ENCODE measurements at places on chromosomes 12 and 14.

DNA sequence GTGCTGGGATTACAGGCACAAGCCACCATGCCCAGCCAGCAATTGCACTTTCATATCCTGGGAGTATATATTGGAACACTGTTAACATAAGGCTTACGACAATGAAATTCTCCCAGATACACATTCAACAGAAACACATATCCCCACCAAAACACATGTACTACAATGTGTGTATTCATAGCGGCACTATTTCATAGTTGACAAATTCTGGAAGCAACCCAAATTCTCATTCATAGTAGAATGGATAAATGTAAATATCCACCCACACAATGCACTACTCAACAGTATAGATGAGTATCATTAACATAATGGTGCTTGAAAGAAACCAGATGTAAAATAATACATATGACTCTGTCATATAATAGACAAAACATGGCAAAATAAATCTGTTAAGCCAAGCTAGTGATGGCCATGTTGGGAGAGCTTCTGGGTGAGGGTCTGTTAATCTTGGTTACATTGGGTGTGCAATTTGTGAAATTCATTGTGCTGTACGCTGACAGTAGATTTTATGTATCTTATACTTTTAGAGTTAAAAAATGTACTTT, 2.6 kb upstream of the DNAAF2 start:
- no peak for DNase-seq

- no peak for DNase-seq
Observed at GRCh38 chr12:76623931-76624330, 64.4 kb upstream of the OSBPL8 start.

GRCh38 chr14:49861699-49862088, 9.1 kb upstream of the NEMF start:
- peak; percentile 78 for DNase-seq

- DNase-seq, result no peak
Observed at GRCh38 chr14:71119075-71119474, 211.8 kb downstream of the PCNX1 start.

GRCh38 chr14:86521031-86521730, 991.2 kb downstream of the FLRT2 start:
- no peak for DNase-seq

- DNase-seq, result no peak
Observed at GRCh38 chr12:53190108-53190729, 9.5 kb upstream of the CSAD start.

DNA sequence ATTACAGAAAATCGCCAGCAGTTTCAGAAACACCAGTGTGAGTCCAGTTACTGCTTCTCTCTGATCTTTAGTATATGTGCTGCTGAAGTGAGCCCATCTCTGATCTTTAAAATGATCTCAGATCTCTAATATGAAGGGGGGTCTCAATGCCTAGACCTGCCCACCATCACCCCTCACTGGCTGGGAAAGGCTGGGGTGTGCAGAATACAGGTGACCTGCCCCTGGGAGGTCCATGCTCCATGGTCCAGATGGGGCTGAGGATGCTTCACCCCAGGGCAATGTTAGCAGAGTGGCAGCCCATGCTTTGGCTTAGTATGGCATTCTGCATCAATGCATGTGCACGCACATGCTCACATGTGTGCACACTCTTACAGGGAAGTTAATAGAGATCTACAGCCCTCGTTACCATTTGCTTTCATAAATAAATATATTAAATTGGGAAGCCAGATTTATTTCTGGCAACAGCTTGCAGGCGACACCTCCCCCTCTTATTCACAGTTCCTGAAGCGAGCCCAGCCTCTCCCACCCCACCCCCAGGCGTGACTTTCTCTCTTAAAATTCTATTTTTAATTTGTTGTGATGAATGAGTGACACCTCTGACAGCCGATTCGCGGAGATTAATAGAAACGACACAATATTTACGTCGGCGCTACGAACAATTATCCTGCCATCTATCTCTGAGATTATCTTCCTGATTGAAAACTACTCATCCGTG, 104.7 kb upstream of the ESRRB start:
- no peak for DNase-seq

DNA sequence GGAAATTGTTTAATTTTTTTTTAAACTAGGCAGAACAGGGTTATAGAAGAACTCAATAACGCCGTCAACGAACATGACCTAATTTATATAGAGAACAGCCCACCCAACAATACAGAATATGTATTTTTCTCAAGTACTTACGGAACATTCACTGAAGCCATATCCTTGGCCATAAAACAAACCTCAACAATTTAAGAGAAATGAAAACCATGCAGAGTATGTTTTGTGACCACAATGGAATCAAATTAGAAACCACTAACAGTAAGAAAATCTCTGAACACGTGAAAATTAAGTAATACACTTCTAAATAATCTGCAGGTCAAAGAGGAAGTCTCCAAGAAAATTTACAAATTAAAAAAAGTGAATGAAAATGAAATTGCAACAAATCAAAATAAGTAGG, 9.4 kb downstream of the SART3 start:
- DNase-seq, result no peak

GRCh38 chr14:92482621-92483319, 30.8 kb upstream of the RIN3 start:
- DNase-seq, result no peak

- no peak for DNase-seq
Observed at GRCh38 chr14:83712418-83713129, 1817.4 kb upstream of the FLRT2 start.

GRCh38 chr14:78519863-78520262, 349.7 kb downstream of the NRXN3 start:
- DNase-seq, result peak; percentile 54

GRCh38 chr12:22766911-22767420, 142.0 kb downstream of the ETNK1 start:
- no peak for DNase-seq

Measured in Jurkat, Clone E6-1 (cell line).